Cerebellar cortex (tissue), 1 donor: ENCODE measurements at places on chromosomes 2 and 18.

DNA sequence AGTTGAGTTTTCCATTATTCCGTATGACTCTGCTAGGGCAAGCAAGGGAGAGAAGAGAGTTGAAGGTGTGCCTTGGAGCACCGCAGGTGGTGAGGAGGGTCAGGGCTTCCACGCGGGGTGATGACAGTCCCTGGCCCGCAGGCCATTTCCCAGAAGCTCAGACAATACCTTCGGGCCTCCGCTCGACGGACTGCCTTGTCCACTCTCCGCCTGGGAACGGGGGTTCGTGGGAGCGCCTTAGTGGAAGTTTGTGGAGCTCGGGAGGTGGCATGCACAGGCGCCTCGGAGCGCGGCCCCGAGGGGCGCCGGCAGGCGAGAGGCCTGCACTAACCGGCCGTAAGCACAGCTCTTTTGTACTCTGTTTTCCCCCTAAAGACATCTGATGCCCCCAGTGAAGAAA lies 69.8 kb downstream of the ARHGEF33 start:
- no peak for DNase-seq

- no peak for DNase-seq
Observed at GRCh38 chr18:5476961-5477800, 66.6 kb downstream of the EPB41L3 start.

DNA sequence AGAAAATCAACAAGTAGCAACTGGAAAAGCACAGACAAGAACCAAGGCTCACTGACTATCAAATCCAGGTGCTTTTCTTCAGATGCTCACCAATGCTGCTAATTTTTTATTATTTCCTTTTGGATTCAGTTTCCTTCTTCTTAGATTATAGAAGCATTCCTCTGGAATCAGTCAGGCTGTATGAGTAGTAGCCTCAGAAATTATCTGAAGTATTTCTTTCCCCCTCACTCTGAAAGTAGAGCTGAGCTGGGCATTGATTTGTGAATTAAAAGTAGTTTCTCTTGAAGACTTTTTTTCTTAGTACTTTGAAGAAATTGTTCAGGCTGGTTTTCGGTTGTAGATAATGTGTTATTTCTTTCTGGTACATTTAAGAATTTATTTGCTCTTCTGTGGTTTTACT lies 273.7 kb downstream of the NOL4 start:
- no peak for DNase-seq

GRCh38 chr18:67243799-67244587 lies 272.5 kb downstream of the DSEL start:
- DNase-seq, result no peak
